ENCODE measurements at places on chromosomes 4 and X.

- no peak for DNase-seq
Observed at GRCh38 chrX:39258331-39258730, 457.1 kb downstream of the MID1IP1 start.

DNA sequence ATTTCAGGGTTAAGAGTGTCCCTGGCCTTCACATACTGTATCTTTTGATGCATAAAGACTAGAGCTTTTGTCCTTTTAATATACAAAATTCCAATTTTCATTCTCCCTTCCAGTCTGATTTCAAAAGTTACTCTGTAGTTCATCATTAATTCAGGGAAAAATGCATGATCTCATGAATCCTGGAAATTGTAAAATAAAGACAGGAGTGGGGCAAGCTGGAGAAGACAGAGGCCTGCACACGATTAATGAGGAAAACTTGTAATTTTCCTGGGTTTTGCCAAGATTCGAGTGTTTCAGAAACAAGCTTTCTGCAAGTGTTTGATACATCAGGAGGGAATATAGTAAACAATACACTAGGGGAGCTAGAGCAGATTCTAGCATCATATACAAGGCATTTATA lies 947.9 kb downstream of the FAT4 start:
- no peak for DNase-seq

DNA sequence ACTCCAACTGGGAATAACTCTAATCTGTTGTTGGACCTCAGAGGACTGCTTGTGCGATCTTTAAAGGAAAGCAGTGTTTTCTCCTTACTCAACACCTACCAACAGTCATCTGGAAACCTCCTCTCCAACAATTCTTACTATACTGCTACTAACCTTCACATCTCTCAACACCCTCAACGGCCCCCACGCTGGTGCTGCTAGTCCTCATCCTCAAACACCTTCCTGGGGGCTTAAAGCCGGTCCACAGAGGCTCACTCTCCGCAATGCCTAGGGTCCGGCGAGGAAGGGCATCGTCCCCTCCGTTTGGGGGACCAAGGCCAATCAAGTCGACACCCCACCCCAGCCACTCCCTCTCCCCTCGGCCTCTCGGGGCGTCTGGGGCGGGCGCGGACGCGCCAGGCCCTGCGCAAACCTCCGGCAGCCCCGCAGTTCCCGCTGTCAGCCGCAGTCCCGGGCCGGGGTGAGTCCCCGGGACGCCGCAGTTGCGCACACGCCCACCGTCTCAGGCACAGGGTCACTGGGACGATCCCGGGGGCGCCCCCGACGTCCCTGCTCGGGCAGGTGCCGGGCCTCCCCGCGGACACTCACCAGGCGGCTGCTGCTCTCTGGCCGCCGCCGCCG lies 418 bp downstream of the TAB3 start:
- no peak for DNase-seq

- no peak for DNase-seq
Observed at GRCh38 chr4:151641983-151642382, 118.8 kb downstream of the GATB start.

- no peak for DNase-seq
Observed at GRCh38 chr4:30957706-30958105, 237.5 kb downstream of the PCDH7 start.

DNA sequence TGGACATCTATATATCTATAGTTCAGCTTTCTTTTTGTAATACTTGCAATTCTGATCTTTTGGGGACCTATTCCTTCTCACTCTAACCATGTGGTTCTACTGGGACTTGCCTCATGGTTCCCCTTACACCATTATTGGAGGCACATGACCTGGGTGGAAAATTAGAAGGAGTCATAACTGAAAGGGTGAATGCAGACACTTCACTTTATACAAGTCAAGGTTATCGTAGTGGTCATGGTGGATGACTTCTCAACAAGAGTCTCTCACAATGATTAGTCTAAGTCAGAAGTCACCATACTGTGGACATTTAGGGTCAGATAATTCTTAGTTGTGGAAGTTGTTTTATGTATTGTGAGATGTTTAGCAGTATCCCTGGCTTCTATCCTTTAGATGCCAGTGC lies 10.5 kb upstream of the EIF4E start:
- no peak for DNase-seq

DNA sequence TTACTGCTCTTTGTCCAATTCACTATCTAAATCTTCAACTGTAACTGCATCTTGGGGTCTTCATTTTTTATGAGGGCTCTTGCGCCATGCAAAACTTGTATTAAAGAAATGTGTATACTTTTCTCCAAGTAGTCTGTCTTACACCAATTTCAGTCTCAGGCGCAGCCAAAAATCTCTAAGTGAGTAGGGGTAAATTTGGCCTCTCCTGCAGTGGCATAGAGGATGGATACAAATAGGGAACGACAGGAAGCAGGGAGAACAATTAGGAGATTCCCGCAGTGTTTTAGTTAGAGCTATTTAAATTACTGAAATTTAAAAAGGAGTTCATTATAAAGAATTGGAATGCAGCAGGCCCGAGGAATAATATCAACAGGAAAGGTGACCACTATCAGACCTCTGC lies 30.2 kb downstream of the DMP1 start:
- no peak for DNase-seq

DNA sequence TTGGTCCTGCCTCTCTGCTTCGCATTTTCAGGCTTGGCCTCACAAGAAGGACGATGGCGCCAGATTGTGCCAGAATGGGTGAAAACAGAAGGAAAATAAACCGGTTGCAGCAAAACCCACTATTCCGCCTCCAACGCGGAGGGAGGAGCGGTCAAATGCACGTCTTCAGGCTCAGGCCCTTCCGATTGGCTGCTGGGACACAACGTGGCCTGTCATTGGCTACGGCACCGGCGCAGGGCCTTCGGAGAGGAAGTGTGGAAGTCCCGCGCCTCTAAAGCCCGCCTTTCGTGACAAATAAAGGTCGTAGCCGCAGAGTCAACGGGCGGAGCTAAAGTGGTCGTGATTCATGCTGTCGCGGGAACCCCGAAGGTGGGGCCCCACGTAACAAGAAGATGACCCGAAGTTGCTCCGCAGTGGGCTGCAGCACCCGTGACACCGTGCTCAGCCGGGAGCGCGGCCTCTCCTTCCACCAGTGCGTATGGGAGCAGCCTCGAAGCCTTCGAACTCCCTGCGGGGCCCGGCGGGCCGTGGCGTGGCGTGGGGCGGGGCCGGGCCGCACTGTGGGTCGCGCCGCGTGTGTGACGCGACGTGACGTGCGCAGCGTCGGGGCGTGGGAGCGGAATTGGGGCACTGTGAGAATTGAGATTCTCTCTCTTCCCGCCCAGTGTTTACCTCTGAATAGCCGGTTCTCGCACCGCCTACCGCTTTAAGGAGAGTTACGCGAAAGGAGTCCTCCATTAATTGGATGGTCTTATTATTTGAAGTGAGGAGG lies at the start of gene THAP9:
THAP9 (plus strand) TSS at position 325 of the 772 bp plus-strand sequence; CDS start at position 393, 68 bp downstream.
- DNase-seq: peak; percentile 94

DNA sequence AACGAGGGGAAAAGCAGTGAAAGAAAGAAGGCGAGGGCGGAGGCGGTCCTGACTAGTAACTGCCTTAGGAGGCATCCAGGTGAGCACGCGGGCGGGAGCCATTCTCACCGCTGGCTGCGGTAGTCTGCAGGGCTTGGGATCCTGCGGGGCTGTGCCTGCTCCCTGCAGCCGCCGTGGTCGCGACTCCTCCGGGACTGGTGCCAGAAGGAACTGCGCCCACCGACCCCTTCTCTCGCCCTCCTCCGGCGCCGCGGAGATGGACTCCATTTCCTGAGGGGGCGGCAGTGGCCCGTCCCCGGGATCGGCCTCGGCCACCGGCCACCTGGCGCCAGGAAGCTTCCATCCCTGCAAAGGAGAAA lies 543 bp downstream of the NFXL1 start:
- peak; percentile 37 for DNase-seq

DNA sequence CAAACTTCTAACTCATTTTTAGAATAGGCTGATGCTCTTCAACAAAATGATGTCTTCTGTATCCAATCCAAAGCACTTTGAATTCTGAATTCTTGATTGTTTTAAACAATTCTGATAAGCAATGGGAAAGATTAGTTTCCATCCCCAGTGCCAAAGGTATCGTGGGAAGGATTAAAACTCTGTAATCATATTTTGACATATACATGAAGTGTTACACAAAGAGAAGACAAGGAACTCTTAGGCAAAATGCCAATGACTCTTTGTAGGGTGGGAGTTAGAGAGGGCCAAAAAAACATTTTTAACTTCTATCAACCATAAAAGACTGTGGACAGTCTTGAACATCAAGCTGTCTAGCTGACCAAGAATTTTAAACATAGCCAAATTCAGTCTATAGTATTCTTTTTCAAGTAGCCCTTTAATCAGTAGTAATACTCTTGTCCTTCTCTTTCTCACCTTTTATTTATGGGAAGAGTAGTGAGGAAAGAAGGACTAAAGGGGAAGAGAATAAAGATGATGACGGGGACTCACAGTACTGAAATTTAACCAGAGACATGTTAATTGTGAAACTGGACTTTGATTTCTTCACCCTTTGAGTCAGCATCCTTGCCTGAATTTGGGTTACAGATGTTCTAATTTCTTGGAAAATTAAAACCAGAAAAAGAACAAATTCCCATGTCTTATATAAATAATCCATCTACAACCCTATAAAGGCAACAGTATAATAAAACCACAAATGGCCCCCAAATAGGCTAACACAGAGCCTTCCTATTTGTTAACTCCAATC lies 51.8 kb upstream of the VEGFD start:
- no peak for DNase-seq

GRCh38 chrX:45202171-45202570 lies 1.5 kb upstream of the DIPK2B start:
- DNase-seq: no peak

- DNase-seq: no peak
Observed at GRCh38 chr4:25922812-25923369, 8.9 kb downstream of the SMIM20 start.

- no peak for DNase-seq
Observed at GRCh38 chr4:159273141-159273438, 170.2 kb downstream of the RAPGEF2 start.

DNA sequence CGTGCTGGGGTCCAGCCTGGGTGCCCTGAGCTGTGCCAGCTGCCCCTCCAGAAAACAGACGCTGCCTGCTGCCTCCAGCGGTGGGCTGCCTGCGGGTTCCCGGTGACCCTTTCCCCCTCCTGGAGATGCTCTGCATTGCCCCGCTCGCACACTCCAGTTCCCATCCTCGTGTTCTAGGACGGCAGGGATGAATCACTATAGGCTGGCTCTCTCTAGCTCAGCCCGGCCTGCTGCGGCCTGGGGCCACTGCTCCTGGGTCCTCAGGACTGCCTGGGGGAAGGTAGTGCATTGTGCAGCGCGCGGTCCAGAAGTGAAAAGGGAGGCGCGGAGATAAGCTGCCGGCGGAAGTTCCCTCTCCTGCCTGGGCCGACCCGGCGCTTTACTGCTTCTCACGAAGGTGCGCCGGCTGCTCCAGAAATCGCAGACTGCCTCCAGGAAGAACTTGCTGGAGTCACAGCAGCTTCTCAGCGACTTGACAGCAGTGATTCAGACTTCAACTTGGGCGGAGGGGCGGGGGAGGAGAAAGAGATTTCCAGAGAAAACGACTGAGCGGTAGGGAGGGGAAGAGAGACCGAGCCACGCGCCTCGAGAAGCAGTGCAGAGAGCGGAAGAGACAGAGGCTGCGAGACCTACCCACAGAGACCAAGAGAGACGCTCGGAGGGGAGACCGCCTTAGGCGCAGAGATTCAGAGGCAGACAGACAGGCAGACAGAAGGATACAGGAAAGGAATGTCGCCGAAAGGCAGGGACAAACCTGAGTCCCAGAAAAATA lies 6.7 kb upstream of the MSX1 start:
- DNase-seq: peak; percentile 30

GRCh38 chrX:107562482-107562881 lies 65.8 kb upstream of the PRPS1 start:
- DNase-seq: peak; percentile 18

GRCh38 chr4:168593399-168593798 lies 96.5 kb downstream of the PALLD start:
- DNase-seq: no peak

DNA sequence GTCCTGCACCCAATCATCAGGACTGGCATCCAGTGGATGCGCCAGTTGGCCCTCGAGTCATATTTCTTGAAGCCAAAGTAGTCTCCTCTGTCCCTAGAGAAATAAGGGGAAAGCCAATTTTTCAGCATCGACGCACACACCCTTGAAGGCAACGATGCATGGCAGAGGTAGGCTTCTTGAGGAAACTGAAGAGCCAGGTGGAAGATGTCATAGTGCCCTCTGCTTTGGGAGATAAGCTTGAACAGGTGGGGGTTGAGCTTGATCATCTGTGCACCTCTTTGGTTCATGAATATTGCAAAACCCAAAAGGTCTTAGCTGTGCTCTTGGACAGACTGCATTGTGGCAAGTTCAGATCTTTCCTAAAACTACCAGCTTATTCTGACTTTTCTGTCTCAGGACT lies 34.6 kb upstream of the WDR1 start:
- no peak for DNase-seq

GRCh38 chr4:173121076-173121561 lies 47.5 kb upstream of the GALNT7 start:
- DNase-seq: peak; percentile 19

DNA sequence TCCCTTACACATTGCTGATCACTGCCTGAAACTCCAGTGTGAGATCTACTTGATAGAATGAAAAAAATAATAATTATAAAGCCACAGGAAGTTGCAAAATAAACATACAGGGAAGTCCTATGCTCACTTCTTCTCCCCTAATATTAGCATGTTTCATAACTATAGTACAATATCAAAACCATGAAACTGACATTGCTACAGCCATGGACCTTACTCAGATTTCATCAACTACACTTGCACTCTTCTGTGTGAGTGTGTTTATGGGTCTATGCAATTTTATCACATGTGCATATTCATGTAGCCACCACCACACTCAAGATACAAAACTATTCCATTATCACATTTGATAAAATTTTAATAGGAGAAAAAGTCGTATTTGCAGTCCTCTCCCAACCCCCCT lies 57.3 kb downstream of the SPINK2 start:
- no peak for DNase-seq

DNA sequence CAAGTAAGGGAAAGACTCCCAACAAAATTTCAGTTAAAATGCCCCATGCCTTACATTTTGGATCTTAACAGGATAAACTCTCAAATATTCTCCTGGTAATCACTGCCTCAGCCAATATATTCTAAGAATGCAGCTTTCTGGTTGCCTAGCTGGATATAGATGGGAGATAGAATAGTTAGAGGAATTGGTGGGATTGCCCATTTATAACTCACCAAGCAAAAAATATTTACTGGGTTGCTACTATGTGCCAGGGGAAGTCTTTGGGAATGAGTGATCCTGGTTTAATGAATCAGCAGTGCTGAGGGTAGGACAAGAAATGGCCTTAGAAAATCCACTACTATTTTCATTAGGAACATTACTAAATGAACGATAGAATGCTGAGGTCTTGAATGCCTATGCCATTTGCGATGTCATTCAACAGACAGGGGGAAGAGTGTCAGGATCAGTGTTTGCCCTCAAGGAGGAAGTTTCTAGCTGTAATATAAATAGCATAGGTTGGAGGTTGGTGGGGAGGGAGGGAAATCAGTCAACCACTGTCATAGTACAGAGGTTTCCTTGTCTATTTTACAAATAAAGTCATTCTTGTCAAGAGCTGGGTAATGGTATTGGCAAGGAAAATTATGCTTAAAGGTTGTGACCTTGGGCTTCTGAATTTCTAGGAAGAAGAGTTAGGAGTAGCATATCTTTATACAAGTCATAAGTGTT lies 63.5 kb downstream of the ENOPH1 start:
- DNase-seq: no peak

GRCh38 chrX:154793084-154793795 lies 12.0 kb downstream of the MPP1 start:
- no peak for DNase-seq

GRCh38 chr4:4831825-4832224 lies 27.6 kb upstream of the MSX1 start:
- no peak for DNase-seq
